Articular chondrocyte of knee joint (primary cell): ENCODE measurements at places on chromosomes 6 and 20. TPM values are rescaled to one million over a fixed set of nuclear protein-coding genes. Genes with fewer than 3 reads are reported as not detected.

Gene SLC24A3
- total RNA-seq, result 0.26 and 2.3 TPM in 2 replicates

Gene SLC22A2
- 0.11 TPM in 1 of 2 replicates, not detected in the other for total RNA-seq

Gene MAP7
- 0.78 and 1.4 TPM in 2 replicates for total RNA-seq

Gene ELOVL5
- 146 and 159 TPM in 2 replicates for total RNA-seq

Gene DSP
- total RNA-seq, result 1.3 and 4.6 TPM in 2 replicates

Gene RBPJL
- total RNA-seq, result not detected in 2 replicates

Gene SFTA2
- total RNA-seq, result not detected in 2 replicates

Gene FAM162B
- total RNA-seq, result not detected in 2 replicates

Gene C6orf15
- total RNA-seq, result not detected in 2 replicates

Gene GPR63
- total RNA-seq, result under 0.01 and 0.11 TPM in 2 replicates

Gene SERINC1
- 299 and 354 TPM in 2 replicates for total RNA-seq

Gene C20orf144
- 0.13 TPM in 1 of 2 replicates, not detected in the other for total RNA-seq

Gene GPLD1
- total RNA-seq, result 2.2 and 2.7 TPM in 2 replicates

Gene FLOT1
- total RNA-seq, result 90.3 and 99.3 TPM in 2 replicates

Gene REM1
- total RNA-seq, result 0.76 and 0.78 TPM in 2 replicates

Gene KHDC1
- 3.6 and 4.7 TPM in 2 replicates for total RNA-seq

Gene SLC44A4
- 0.22 TPM in 1 of 2 replicates, not detected in the other for total RNA-seq

Gene OGFR
- total RNA-seq, result 29.9 and 35.9 TPM in 2 replicates

Gene PPP1R10
- 43.3 and 56.8 TPM in 2 replicates for total RNA-seq

Gene HCRTR2
- not detected in 2 replicates for total RNA-seq

Gene DNPH1
- 37.6 and 40.1 TPM in 2 replicates for total RNA-seq
